GM12892 (cell line): ENCODE measurements at places on chromosomes 11 and 22.

GRCh38 chr11:73313652-73314051 is 5.6 kb downstream of the ARHGEF17 start:
- no peak for DNase-seq

- no peak for DNase-seq
Observed at GRCh38 chr11:123145220-123145619, 49.8 kb downstream of the CLMP start.

DNA sequence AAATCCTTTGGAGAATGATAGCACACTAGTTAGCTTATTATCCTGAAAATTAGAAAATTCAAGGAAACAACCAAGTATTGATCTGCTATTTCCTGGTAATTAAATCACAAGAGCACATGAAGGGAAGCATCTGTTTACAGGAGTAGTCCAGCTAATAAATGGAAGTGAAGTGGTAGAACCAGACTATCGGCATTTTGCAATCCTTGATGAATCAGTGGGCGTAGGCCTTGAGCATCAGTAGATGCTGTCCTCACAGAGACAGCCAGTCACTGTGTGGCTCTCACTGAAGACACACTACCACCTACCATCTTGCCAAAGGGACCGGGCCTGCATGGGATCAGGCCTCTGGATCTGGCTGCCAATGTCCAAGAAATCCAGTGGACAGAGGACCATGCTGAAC is 69.8 kb downstream of the FBLN1 start:
- DNase-seq = no peak

- DNase-seq = no peak
Observed at GRCh38 chr11:31366795-31367194, 2.7 kb downstream of the DCDC1 start.

DNA sequence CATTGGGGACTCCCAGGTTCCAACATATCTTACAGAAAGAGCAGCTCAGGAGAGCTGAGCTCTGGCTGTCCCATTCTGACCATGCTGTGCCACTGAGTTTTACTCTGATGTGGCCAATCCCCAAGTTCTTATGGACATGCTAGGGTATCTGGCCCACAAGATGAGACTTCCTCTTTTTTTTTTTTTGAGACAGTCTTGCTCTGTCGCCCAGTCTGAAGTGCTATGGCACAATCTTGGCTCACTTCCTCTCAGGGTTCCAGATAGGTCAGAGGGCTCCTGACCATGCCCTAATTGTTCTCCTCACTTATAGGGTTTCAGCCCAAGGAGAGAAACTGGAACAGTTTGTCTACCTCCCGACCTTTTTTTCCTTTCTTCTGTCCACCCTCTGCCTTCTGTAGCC is 152.3 kb upstream of the CCDC90B start:
- DNase-seq = no peak

- DNase-seq = no peak
Observed at GRCh38 chr11:77403211-77403610, 70.7 kb downstream of the PAK1 start.

GRCh38 chr11:67090717-67091116 is 28.3 kb upstream of the KDM2A start:
- DNase-seq = no peak

- no peak for DNase-seq
Observed at GRCh38 chr11:69447786-69448185, 33.7 kb upstream of the LINC01488 start.

GRCh38 chr22:45101515-45102227 is 62.1 kb upstream of the NUP50 start:
- DNase-seq = no peak

- no peak for DNase-seq
Observed at GRCh38 chr22:22687638-22688500, 43.5 kb downstream of the GGTLC2 start.

DNA sequence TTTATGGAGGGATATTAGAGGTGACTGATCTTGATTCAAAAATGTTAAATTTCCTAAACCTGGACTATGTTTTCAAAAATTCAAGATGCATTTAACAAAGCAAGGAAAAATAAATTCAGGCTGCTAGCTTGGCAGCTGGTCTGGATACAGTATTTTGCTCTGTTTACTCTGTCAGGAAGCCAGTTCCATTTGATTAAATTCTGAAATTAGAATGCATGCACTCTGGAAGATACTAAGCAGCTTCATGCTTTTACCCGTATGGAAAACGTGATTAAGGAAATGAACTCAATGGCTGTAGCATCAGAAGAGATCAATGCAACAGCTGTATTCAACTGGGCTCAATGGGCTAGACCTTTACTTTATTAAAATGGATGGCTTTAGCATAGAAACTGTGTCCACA is 14.2 kb downstream of the C11orf71 start:
- no peak for DNase-seq

GRCh38 chr11:85089654-85090053 is 537.5 kb downstream of the DLG2 start:
- no peak for DNase-seq

- no peak for DNase-seq
Observed at GRCh38 chr11:82776377-82776776, 42.7 kb upstream of the FAM181B start.

DNA sequence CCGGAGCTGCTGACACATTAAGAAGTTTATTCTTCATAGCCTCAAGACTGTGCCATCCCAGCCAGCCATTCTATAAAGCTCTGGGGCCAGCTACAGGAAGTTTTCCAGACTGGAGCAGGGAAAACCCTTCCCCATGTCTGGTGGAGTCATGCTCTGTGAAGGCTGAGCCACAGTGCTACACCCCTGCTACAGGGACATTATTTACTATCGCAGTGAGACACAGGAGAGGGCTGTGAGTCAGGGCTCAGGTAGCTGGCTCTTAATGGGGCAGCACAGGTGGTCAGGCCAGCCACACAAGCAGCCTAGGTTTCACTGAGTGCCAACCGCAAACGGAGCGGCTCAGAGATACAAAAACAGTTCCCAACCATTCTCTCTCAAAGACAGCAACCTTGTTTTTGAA is 12.1 kb downstream of the HPS4 start:
- no peak for DNase-seq

- DNase-seq = no peak
Observed at GRCh38 chr11:134956450-134957210, 544.6 kb upstream of the B3GAT1 start.

- DNase-seq = no peak
Observed at GRCh38 chr11:3052109-3052479, 5.1 kb downstream of the CARS1 start.

GRCh38 chr11:78465169-78465942 is 47.7 kb upstream of the GAB2 start:
- DNase-seq = peak; percentile 47

GRCh38 chr11:44626645-44627044 is 61.2 kb downstream of the CD82 start:
- no peak for DNase-seq

GRCh38 chr11:10401256-10401655 is 53.8 kb upstream of the AMPD3 start:
- DNase-seq = no peak

DNA sequence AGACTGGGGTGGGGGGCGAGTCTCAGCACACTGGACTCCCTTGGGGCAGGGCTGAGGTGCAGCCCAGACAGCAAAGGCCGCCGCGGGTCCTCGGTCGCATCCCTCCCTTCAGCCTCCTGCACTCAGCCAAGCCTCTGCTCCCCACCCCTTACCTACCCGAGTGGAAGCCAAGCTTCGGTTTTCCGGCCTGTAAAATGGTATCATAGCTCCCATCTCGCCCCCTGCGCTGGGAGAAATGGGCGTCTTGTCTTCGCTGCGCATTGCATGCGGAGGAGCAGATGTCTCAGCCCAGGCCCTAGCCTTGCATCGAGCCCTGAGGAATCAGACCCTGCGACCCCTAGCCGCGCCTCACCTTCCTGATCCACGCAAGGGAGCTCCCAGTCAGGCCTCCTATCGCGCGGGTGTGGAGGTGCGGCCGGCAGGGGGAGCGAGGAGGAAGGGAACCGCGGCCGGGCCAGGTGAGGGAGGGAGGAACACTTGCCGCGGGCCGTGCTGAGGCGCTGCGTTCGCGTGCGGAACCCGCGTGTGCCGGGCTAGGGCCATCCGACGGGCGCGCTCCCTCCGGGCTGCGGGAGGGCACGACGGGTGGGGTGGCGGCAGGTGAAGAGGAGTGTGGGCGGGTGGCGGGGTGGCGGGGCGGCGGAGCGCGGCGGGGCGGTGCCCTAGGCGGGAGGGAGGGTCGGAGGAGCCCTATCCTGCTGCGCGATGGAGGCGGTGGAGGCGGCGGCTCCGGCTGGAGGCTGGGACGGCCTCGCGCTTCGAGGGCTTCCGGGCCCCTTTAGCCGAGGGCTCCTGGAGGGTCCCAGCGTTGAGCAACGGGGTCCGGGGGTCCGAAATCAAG is 4.1 kb upstream of the TBX1 start:
- DNase-seq = peak; percentile 83

DNA sequence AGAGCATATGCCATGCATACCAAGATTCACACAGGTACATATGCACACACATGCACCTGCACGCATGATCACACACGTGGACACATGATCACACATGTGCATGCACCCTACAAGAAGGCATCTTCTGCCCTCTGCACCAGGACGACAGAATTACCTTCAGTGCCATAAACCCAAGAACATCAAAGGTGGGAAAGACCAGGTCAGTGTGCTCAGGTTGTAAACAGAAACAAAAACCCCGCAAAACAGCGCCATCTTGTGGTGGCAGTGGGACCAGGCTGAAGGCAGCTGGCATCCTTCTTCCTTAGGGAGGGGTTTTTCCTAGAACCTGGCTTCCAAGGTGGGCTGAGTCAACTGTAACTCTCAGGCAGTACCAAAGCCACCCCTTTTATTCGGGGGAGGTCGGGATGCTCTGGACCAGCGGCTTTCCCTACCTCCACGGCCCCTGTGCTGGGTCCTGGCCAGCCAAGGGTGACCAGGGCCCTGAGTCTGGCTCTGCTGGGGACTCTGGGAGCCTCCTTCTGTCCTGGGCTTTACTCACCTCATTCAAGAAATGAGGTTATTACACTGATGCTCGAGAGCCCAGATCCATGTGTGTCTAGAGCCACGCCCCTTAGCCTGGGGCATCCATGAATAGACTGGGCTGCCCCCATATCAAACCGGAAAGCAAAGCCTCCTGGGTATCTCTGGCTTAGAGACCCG is 69.4 kb upstream of the FGF3 start:
- peak; percentile 72 for DNase-seq
